ENCODE measurements at places on chromosomes 2 and 18.

GRCh38 chr18:6207941-6208340 lies 206.8 kb downstream of the L3MBTL4 start:
- DNase-seq, result no peak

DNA sequence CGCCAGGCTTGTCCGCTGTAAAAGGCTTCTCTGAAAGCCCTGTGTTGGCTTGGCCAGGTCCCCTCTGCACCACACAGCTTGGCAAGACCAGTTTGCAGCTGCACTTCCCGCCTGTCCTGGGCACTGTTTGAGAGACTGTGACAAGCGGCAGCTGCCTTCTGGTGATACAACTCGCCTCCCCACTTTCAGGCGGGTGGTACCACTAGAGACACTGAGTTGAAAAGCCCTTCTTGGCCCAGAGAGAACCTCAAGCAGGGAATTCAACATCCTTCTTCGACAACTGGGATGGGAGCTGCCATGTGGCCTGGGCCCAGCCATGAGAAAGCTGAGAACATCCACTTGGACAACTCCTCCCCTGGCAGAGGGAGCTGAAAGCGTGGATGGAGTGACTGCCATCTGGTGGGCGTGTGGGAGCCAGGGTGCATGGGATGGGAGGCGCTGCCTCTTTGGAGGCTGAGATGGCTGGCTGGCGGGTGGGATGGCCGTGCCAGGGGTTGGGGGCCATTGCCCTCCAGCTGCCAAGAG lies 125.5 kb upstream of the REV1 start:
- no peak for DNase-seq

- DNase-seq, result no peak
Observed at GRCh38 chr2:127637725-127638252, 8.2 kb upstream of the GPR17 start.

DNA sequence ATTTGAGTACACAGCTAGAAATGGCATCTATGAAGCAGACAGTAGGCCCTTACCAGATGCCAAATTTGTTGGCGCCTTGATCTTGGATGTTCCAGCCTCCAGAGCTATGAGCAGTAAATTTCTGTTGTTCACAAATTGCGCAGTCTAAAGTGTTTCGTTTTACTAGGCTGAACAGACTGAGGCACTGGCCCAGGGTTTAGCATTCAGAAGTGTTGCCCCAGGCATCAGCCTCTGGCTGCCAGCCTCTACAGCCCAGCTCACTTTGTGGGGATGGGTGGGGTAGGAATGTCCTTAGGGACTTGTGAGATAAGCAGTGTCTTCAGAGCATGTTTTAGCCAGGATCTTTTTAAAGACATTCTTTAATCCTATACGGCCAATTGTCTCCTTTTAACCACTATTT lies 51.5 kb upstream of the MGAT5 start:
- DNase-seq, result no peak

GRCh38 chr2:229943171-229943570 lies 20.9 kb downstream of the FBXO36 start:
- no peak for DNase-seq

GRCh38 chr2:74107071-74107470 lies 40.6 kb downstream of the BOLA3 start:
- no peak for DNase-seq

DNA sequence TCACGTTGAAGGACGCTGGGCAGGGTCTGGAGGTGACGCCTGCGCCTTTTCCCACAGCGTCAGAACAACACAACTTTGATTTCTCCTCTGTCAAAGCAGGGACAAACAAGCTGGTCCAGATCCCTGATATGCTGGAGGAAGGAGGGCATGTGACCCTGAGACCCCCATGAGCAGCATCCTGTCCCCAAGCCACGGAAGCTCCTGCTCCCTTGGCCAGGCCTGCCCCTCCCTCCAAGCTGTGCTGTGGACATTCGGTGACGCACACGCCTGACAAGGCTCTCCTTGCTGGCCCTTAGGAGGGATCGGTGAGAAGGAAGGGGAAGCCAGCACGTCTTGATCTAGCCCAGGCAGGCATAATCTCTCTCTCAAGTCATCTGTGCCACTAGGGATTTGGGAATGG lies 11.3 kb downstream of the MLPH start:
- DNase-seq, result no peak

- no peak for DNase-seq
Observed at GRCh38 chr18:12911025-12911928, 27.2 kb upstream of the PTPN2 start.

DNA sequence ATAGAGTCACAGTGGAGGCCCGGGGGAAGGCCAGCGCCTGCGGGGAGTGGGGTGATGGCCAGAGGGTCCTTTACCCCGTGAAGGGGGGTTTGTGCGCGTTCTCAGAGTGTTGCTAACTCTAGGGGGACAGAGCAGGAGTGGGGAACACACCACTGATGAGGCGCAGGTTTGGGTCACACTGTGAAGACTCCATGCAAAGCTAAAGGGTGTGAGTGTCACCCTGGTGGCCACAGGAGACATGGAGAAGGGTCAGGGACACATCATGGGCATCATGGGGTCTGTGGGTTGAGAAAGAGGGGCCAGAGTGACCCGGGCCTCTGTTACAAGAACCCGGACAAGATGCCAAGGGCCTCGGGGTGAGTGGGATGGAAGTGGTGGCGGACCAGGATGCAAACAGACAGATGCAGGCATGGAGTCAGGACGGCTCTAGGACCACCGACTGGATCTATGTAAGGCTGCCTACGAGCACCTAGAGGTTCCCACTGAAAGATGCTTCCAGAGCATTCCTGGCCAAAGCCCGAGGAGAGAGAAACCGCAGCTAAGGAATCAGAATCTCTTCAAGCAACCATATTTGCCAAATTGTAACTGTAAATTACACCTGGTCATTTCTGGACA lies 84.3 kb downstream of the PXDN start:
- no peak for DNase-seq

- DNase-seq, result no peak
Observed at GRCh38 chr18:24725644-24726415, 265.4 kb downstream of the HRH4 start.

DNA sequence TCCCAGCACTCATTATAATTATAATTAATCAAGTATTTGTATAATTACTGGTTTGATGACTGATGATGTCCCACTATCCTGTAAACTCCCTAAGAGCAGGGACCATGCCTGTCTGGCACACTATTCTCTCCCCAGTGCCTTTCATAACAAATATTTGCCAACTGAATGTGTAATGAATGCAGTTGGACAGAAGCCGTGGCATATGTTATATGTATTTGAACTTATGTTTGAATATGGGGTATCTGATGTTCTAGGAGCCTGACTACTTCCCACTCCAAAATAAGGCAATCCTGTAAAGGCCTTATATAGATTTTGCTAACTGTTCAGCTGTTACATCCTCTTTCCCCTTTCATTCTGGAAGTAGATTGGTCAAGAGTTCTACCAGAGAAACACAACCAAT lies 19.7 kb downstream of the OSBPL6 start:
- no peak for DNase-seq

- no peak for DNase-seq
Observed at GRCh38 chr2:37653093-37653492, 18.3 kb downstream of the CDC42EP3 start.

- no peak for DNase-seq
Observed at GRCh38 chr2:130743278-130743677, 12.1 kb upstream of the AMER3 start.

- no peak for DNase-seq
Observed at GRCh38 chr2:1849450-1849849, 105.1 kb upstream of the PXDN start.

DNA sequence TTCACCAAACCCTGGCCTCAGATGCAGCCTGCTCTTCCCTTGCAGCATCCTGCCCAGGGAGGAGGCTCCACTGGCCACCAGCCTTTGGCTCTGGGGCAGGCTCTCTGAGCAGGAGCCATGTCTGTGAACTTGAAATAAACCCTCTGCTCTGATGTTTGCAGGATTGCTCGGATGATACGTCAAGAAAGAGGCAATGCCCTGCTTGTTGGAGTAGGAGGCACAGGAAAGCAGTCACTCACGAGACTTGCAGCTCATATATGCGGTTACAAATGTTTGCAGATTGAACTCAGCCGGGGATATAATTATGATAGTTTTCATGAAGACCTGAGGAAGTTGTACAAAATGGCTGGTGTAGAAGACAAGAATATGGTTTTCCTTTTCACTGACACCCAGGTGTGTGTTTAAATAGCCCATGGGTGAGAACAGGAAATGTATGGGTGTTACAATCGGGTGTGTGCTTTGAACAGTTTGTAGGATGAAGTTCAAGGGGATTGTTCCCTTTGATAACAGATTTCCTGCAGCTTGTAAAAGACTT lies 177.9 kb downstream of the DNAH6 start:
- no peak for DNase-seq

- no peak for DNase-seq
Observed at GRCh38 chr2:48315896-48316194, 214.1 kb upstream of the STON1 start.

- DNase-seq, result no peak
Observed at GRCh38 chr2:45849491-45850283, 198.2 kb downstream of the PRKCE start.

- no peak for DNase-seq
Observed at GRCh38 chr18:42178376-42179080, 223.5 kb downstream of the PIK3C3 start.

GRCh38 chr2:9139491-9140443 lies 66.8 kb upstream of the ASAP2 start:
- DNase-seq, result no peak

- no peak for DNase-seq
Observed at GRCh38 chr2:122034777-122035176, 279.3 kb downstream of the TSN start.

GRCh38 chr2:222969491-222969890 lies 82.5 kb upstream of the KCNE4 start:
- DNase-seq, result no peak

DNA sequence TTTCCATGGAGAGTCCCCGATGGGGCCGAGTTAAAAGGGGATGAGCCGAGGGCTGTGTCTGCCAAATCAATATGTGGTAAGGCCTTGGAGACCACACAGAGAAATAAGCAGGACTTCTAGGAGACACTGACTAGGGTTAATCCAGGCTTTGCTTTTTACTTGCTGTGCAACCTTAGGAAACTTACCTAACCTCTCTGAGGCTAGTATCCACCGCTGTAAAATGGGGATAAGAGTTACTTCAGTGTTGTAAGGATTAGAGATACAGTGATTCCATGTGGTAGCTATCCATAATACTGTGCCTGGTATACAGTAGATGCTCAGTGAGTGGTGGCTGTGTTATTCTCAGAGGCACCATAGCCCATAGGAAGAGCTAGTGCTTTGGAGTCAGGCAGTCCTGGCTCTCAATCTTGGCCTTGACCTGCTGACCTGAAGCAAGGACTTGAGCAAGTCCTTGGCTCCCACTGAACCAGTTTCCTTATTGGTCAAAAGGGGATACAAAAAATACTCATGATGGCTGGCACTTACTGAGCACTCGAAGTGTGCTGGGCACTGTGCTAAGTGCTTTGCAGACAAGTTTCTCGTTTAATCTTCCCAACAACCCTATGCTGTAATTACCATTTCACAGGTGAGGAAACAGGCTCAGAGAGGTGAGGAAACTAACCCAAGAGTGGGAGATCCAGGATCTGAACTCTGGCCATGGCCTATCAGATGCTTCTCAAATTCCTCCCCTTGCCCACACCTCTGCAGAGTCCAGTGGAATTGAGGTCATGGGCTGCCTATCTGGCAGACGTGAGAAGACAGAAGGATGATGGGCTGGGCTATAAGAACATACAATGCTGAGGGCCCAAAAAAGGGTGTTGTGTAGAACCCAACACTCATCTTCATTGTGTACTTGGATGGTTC lies 12.0 kb upstream of the DES start:
- DNase-seq, result no peak

GRCh38 chr2:160494201-160494644 lies 616 bp upstream of the RBMS1 start:
- no peak for DNase-seq

DNA sequence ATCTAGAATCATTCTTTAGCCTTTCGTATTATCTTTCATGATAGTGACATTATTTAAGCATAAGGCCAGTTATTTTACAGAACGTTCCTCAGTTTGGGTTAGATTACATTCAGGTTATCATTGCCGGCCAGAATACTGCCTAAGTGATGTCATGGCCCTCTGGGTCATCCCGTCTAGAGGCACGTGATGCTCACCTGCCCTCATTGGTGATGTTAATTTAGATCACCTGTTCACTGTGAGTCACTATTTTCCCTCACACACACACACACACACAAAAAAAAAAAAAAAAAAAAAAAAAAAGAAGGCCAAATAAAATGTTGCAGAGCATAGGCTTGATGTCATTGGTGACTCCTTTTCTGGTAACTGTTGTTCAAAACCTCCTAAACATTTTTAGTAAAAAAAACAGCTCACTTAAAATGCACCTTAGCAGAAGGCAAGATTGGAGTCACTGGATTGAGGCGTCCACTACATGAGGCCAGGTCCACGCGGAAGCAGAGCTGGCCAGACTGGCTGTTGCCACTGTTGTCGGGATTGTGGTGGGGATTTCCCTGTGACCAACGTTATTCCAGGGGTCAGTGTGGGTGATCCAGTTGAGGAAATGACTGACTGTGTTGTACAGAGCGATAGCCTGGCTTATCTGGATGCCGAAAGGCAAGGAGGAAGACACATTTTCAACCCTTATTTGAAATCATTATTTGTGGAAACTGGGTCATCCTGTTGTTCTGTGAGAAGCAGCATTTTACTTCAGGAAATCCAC lies 52.1 kb upstream of the CNGA3 start:
- no peak for DNase-seq

GRCh38 chr2:120396013-120396860 lies 50.3 kb downstream of the INHBB start:
- DNase-seq, result no peak

DNA sequence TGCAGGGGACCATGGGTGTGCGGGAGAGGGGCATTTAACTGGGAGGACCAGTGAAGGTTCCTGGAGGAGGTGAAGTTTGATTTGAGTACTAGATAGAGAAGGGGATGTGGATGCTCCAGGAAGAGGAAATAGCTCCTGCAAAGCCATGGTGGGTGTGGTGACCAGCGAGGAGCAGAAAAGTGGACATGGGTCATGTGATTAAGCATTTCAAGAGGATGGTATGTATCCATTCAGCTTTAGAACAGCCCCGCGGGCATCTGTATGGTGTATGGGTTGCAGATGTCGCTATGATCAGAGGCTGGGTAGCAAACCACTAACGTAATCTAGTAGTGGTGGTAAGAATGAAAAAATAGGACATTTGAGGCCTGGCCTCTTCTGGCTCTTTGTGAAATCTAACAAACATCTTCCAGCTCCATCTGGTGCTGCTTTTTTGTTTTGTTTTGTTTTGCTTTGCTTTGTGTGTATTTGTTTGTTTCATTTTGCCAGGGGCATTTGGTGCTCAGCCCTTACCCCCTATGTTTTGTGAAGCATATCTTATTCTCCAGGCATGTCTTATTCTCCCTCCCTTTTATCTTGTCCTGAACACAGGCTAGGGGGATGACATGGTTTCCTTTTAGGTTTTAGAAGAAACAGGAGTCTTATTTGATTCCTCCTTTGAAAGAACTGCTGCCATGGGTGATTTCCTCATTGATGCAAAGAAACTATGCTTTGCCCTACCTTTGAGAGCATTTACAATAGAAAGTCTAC lies 226.1 kb downstream of the LRRTM1 start:
- no peak for DNase-seq

Measured in NCI-H2081 treated with DMSO at 0.1 percent for 48 hours (cell line).